ENCODE measurements at places on chromosomes 6 and 20.

- DNase-seq: no peak
Observed at GRCh38 chr6:3762852-3763251, 11.3 kb upstream of the PXDC1 start.

GRCh38 chr6:79607000-79607399 lies 24.1 kb upstream of the SH3BGRL2 start:
- no peak for DNase-seq

- DNase-seq: no peak
Observed at GRCh38 chr6:134217105-134217797, 100.7 kb downstream of the SGK1 start.

DNA sequence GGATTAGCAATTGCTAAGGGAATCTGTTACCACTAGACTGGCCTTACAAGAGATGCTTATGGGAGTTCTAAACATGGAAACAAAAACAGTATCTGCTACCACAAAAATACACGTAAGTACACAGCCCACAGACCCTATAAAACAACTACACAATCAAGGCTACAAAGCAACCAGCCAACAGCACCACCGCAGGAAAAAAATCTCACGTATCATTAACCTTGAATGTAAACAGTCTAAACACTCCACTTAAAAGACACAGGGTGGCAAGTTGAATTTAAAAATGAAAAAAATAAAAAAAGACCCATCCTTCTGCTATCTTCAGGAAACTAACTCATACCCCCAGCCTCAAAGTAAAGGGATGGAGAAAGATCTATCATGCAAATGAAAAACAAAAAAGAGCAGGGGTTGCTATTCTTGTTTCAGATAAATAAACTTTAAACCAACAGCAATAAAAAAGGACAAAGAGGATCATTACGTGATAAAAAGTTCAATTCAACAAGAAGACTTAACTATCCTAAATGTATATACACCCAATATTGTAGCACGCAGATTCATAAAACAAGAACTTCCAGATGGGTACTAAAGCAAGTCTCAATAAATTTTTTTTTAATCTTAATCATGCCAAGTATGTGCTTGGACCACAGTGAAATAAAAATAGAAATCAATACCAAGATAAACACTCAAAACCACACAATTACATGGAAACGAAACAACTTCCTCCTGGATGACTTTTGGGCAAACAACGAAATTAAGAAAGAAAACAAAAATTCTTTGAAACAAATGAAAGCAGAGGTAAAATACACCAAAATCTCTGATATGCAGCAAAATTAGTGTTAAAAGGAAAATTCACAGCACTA lies 52.3 kb downstream of the RNGTT start:
- no peak for DNase-seq

GRCh38 chr6:150046943-150047342 lies 21.6 kb upstream of the RAET1L start:
- DNase-seq: no peak

DNA sequence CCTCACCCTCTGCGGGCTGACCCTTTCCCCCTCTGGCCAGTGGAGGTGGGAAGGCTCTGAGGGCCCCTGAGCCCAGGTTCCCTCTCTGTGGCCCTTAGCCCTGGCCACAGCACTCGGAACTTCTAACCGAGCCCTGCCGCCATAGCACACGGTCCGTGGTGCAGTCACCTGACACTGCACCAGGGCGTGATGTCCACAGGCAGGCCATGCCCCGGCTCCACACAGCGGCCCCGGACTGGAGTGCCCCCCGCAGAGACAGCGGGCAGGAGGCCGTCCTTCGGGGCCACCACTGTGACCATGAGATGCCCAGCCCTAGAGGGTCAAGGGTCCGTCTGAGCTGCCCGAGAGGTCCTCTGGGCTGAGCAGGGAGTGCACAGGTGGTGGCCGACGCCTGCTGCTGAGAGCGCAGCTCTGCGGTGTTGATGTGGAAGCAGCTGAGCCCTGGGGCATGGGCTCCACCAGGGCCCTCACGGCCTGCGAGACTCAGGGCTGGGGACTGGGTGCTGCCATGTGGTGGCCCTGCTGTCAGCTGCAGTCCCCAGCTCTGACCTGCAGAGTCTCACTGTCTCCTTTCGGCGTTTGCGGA lies 11.2 kb upstream of the BHLHE23 start:
- no peak for DNase-seq

DNA sequence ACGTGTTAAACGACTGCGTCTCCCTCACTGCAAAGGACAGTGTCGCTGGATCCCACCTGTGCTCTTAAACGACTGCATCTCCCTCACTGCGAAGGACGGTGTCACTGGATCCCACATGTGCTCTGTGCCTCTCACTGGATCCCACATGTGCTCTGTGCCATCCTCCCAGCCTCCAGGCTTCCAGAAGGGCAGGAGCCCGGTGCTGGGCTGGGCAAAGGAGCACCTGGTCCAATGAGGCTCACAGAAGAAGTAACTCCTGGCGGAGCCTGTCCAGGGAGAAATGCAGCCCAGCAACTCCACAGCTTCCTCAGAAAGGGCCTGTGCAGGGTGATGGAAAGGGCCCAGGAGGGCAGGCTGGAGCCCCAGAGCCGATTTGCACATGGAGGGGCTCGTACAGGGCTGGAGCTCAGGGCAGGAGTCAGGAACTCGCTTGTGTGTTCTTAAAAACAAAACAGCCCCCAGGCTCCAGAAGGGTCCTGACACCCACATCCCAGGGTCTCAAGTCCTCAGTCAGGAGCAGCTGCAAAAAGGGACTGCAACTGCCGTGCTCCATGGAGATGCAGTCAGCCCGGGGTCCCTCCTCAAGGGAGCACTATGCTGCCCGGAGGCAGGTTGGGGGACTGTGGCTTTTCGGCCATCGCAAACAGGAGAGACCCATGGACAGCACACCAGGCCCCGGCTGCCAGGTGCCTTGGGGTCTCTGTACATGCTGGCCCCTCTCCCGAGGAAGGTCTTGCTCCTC lies 52.7 kb downstream of the DLL1 start:
- DNase-seq: no peak

- peak; percentile 77 for DNase-seq
Observed at GRCh38 chr6:27478706-27479318, 5.9 kb upstream of the ZNF184 start.

- DNase-seq: no peak
Observed at GRCh38 chr6:80676386-80676785, 569.9 kb downstream of the BCKDHB start.

- DNase-seq: no peak
Observed at GRCh38 chr6:28802417-28803336, 121.1 kb downstream of the TRIM27 start.

- no peak for DNase-seq
Observed at GRCh38 chr20:43389211-43389610, 68.5 kb upstream of the SRSF6 start.

DNA sequence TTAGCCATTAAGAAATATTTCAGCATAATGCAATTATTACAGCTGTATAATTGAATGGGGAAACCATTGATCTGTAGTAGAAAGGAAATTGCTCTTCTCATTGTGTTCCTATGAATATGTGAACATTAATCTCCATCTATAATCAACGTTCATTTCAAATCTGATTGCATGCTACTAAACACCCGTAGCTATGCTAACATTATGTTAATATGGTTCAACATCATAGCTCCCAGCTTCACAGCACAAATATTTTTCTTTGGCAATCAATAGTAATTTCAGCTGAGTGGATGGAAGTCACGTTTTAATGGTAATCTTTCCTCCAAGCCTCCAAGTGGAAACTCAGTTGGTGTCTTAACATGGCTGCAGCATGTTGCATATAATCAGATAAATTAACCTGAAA lies 454.4 kb downstream of the MAFB start:
- no peak for DNase-seq

DNA sequence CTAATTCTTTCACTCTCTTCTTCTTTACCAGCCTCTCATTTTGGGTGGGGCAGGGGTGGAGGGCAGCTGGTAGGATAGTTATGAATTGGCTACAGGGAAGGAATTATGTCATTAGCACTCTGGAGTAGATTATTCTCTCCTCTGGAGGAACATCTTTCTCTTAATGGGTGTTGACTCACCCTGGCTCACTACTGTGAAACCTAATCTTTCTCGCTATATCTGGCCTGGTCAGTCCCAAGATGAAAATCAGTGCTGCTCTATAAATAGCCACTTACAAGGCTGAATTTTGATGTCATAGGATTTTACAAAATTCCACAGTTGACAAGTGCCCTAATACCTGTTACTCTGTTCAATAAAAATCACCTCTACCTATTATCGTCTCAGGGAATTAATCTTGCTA lies 151.3 kb downstream of the COL9A1 start:
- DNase-seq: no peak

DNA sequence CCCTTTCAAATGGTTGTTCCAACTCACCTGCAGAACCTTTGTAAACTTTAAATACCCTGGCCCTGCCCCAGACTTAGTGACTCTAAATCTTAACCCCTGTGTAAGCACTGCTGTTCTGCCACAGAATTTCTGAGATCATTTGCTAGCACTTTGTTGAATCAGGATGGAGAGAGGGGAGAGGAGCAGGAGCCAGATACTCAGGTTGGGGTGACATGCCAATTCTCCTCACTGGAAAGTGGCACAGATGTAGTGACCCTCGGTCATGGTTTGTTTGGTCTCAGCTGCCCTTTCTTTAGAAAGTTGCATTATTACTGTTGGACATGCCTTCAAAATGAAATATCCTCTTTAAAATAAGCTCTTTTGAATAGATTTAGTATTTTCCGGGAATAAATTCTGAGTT lies 168.0 kb downstream of the ZFAND3 start:
- no peak for DNase-seq

DNA sequence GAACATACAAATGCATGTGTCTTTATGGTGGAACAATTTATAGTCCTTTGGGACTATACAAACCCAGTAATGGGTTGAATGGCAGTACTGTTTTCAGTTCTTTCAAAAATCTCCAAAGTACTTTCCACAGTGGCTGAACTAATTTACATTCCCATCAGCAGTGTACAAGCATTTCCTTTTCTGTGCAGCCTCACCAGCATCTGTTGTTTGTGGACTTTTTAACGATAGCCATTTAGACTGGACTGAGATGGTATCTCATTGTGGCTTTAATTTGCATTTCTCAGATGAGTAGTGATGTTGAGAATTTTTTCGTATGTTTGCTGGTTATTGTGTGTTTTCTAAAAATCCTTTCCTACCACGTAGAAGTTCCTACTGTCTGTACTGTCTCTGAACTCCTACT lies 327.2 kb upstream of the ZFP64 start:
- no peak for DNase-seq

DNA sequence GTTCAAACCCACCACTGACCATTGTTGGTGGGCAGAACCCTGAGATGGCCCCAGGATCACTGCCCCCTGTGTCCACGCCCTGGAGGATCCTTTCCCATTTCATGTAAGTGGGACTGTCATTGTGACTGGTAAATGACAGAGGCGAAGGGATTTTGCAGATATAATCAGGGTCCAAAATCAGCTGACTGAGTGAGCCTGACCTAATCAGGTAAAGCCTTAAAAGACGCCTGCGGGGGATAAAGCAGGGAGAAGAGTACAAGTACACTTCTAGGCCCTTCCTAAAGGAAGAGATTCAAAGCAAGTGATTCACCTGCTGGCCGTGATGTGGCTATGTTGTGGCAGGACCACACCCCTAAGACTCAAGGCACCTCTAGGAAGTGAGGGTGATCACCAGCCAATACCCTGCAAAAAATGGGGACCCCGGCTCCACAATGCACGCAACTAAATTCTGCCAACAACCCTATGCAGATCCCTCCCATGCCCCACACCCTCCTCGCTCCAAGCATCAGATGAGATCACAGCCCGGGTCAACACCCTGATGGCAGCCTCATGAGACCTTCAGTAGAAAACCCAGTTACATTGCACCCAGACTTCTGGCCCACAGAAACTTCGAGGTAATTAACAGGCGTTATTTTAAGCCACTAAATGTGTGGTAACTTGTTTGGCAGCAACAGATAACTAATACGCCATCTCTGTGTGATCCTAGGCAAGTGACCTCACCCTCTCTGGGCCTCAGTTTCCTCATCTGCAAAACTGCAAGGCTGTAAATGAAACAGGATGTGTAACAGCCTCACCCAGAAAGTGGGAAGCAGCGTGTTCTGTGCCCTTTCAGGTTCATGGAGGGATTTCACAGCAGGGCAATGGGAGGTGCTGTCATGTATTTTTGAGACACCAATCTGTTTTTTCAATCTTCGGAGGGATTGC lies 11.3 kb downstream of the PREX1 start:
- no peak for DNase-seq

DNA sequence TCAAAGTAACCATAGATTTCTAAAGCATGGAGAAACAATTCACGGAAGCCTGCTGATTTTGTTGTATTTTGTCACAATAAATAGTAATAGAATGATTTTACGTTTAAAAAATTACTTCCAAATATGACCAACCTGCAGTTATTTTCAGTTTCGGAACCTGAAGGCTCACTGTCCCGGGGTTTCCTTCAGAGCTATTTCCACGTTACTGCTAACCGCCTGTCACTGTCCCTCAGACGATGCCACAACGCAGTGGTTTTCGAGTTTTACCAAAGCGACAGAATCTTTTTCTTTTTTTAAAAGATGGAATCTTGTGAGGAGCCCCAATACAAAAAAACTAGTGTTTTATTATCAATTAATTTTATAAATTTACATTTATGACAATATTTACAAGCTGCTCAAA lies 40.5 kb downstream of the PSMG4 start:
- DNase-seq: no peak

DNA sequence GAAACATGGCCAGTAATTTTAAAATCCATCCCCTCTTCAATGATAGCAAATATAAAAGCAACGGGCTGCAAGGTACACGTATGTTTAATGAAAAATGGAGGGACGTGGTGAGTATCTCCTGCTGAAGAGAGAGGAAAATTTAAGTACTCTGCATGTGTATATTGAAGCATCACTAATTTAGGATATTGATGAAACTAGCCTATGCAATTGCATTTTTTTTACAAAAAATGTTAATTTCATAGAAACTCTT lies 362 bp upstream of the TMX4 start:
- no peak for DNase-seq

GRCh38 chr20:15528391-15529111 lies 1044.7 kb downstream of the KIF16B start:
- DNase-seq: no peak

GRCh38 chr20:1868856-1869255 lies 26.4 kb upstream of the SIRPA start:
- DNase-seq: no peak

- no peak for DNase-seq
Observed at GRCh38 chr20:46229478-46230105, 78.7 kb downstream of the CDH22 start.

- DNase-seq: no peak
Observed at GRCh38 chr6:149851461-149852110, 12.6 kb downstream of the LRP11 start.

GRCh38 chr6:26420688-26421171 lies 18.7 kb downstream of the BTN3A1 start:
- peak; percentile 23 for DNase-seq

DNA sequence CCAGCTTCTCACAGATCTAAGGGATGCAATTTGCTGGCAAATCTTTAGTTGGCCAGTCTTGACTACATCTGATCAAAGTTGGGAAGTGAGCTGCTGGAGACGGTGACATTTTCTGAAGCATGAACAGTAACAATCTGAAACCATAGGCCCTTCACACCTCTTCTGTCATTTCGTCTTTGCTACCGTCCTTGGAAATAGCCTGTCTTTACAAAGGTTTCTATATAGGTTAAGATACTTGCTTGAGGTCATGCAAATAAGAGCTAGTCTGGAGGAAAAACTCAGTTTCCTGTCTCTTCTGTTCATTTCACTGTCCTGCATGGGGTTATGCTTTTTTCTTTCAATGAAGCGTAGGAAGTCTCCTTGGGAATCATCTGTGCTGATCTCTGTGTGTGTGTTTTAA lies 55.6 kb downstream of the CARMIL1 start:
- DNase-seq: no peak

Data from neural crest cell (in vitro differentiated cells).